Omental fat pad (tissue), 4 donors: ENCODE measurements at places on chromosomes 2 and 18.

GRCh38 chr2:180980943-180981911 lies 822 bp downstream of the UBE2E3 start:
- DNase-seq = no peak

DNA sequence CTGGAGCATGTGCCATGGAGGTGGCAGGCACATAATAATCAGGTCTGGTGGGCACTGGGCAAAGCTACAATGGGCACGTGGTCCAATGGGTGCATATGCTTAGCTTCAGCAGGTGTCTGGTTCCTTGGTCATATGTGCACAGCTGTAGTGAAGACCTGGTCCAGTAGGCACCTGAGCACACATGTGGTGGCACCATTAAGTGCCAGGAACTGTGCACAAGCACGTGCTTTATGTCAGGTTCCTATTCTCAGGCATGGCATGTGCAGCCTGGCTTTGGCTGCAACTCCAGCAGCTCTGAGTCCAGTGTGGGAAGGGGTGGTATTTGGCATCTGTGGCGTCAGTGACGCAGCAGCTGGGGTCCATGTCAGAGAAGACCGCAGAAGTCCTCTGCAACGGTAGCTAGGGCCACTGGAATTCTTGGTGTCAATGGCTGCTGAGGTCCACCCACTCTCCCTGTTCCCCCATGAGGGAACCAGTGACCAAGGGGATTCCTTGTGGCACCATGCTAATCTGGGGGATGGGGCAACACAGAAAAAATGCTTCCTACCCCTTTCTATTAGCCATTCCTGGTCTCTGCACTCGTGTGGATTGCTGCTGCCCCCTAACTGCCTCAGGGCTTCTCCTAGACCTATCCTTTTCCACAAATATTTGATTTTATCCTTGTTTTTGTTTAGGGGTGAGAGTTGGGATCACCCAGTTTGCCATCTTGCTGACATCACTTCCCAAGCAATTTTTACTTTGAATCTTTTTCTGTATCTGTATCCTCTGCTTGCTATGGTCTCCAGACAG lies 262.9 kb upstream of the MAP2 start:
- no peak for DNase-seq

GRCh38 chr2:203869223-203870042 lies 1.9 kb downstream of the CTLA4 start:
- DNase-seq = no peak

DNA sequence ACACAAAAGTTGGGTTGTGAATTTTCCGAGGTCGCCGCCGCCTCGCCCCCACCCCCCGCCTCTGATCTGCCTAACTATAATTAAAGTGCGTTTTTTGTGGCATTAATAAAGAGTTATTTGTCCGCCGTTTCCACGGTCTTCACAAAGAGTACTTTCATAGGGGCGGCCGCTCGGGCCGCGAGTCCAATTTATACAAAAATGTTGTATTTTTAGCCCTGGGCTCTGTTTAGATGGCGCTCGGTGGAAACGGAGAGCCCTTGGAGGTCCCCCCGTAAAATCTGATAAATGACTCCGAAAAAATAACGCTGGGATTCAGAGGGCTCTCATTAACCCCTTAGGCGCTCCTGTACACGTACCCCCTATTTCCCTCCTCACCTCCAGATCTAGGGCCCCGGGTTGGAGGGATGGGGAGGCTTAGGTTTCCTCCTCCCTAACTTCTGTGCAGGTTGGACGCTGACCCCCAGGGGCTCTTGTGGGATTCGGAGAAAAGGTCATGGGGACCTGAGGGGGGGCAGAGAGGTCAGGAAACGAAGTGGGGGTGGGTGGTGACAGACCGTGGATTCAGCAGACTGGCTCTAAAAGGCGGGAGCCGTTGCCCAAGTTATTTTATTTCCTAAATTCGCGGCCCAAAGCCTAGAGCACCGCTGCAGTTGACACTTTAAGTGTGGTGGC lies 1.9 kb downstream of the CYP26B1 start:
- DNase-seq = no peak

- no peak for DNase-seq
These were observed 55.1 kb downstream of the KCNG3 start for GRCh38 chr2:42438685-42439084.

- no peak for DNase-seq
These were observed 62.2 kb downstream of the OSBPL6 start for GRCh38 chr2:178256382-178257042.

DNA sequence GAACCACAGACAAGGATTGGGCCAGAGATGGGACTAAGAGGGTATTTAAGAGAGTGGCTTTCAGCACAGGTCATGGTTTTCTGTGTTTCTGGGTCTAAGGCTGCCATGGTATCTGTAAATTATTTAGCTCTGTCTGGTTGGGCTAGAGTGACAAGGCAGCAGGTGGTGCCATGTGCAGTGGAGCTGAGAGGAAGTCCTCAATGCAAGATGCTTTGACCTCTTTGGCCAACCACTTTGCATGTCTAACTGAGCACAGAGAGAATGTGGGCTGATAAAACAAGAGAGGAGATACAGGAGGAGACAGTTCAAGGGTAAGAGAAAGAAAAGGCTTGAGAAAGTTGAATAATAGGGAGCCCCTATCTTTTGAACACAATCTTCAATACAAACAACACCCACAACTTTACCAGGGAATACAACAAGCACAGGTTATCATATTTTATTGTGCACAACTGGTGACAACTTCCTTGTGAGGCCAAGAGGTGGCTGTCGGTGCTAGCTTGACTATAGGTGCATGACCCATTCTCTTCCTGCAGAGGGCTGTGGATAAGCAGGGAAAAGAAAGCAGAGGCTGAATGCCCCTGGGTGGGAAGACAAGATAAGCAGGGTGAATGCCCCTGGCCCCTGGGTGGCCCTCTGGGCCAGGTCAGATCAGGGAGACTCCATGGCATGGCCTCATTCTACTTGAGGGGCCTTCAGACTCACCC lies 12.3 kb downstream of the FLACC1 start:
- no peak for DNase-seq

GRCh38 chr2:56613920-56614319 lies 430.1 kb downstream of the CCDC85A start:
- no peak for DNase-seq

GRCh38 chr18:250685-251084 lies 17.2 kb downstream of the THOC1 start:
- DNase-seq = no peak
